DMS 273 treated with DMSO at 0.1 percent for 48 hours (cell line): ENCODE measurements at places on chromosomes 11 and 22.

DNA sequence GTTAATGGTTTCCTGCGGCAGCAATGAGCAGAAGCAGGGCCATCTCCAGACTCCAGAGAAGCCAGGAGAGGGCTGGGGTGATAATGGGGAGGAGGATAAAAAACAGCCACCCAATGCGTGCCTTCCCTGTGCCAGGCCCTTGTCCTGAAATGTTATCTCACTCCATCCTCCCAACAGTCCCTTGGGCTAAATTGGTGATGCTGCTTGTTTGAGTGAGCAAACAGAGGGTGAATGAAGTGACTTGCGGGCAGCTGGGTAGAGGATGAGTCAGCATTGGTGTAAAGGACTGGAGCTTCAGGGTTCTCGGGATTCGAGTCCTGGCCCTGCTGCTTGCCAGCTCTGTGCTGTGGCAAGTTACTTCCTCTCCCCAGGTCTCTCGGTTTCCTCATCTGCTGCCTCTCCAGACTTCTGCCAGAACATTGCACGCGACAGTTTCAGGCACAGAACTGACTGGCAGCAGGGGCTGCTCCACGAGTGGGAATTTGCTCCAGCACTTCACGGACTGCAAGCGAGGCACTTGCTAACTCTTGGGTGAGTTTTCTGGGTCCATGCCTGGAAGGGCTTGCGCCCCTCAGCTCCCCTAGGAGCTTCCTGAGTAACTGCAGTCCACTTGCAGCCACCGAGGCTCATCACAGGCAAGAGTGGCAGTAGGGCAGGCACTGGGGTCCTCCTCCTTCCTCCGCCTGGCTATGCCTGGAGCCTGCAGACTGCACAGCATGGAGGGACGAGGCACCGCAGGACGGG, at the start of gene P2RY6:
Gene P2RY6, plus strand, starts transcription at position 403 of the 744 bp plus-strand sequence. CDS start 24,181 bp downstream, outside the sequence.
- DNase-seq = peak; percentile 45

DNA sequence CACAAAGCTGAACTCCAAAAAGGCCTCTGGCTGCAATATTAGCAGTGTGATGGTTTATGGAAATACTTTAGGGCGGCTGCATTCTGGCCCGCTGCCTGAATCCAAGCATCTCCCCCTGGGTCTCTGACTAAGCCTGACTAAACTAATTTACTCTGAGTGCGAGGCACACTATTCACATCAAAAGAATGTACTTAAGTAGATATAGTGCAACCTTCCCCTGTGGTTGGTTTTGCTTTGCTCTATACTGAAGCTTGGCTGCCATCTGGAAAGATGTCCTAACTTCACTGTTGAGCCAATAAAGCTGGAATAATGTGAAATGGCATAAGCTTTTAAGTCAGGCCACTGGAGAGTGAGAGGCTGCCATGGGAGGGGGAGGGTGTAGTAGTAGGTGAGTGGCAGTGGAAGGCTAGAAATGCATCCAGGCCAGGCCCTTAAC, 321.6 kb downstream of the AASDHPPT start:
- DNase-seq = no peak

GRCh38 chr11:114083391-114084252, 24.1 kb downstream of the ZBTB16 start:
- DNase-seq = no peak

DNA sequence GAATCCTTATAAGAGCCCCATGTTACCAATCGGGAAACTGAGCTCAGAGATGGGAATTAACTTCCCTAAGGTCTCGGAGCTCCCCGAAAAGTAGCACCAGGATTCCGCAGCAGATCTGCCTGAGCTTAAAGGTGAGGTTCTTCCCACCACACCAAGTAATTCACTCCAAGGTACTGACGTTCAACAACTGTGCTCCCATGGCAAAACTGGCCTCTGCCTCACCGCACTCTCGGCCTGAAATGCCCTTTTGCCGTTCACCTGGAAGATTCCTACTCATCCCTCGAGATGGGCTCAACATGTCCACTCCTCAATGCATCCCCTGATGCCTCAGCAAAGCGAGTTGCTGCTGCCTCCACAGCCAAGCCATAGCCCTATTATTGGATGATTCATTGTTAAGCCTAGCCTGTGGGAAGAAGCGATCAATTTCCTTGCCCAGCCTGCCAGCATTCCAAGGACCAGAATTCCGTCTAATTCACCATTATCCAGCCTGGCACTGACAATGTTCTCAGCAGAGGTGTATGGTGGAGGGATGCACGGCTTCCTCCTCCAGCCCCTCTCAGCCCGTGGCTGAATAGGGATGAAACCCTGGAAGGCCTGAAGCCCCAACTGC, 4.2 kb downstream of the PLAAT3 start:
- no peak for DNase-seq

DNA sequence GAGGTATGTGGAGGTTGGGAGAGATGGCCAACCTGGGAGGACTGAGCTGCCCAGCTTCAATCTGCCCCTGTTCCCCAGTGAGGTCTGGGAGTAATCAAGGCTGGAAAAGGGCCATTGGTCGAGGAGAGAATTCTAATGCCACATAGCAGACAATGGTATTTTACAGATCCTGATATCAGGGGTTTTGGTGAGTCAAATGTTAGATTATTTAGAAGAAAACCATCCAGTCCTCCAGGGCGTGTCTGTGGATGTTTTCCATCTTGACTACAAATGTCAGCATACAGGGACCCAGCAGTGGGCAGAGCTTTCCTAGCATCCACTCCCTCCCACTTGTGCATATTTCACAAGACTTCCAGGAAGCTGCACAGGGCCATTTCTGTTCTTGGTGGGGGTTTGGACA, 107.9 kb downstream of the SCN3B start:
- no peak for DNase-seq

DNA sequence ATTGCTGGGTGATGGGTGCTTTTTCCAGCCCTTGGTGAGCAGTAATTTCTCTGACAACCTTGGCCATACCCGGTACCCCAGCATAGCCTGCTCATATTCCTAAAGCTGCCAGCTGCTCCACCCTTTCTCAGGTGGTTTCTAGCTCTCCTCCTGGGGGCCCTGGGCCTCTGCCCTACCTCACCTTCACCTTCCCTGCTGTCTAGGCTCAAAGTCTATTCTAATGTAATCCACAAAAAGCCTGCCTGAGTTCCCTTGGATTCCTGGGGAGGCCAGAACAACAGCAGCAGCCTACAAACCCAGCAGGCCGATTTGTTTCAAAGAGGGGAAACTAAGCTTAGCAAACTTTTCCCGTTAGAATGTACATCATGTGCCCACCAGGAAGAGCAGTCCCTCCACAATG, 117.6 kb downstream of the DSCAML1 start:
- no peak for DNase-seq

- DNase-seq = no peak
Observed at GRCh38 chr11:47160753-47161133, 15.9 kb downstream of the ARFGAP2 start.

- DNase-seq = no peak
Observed at GRCh38 chr11:96798445-96798844, 408.6 kb downstream of the JRKL start.

- no peak for DNase-seq
Observed at GRCh38 chr11:65185869-65186341, 4.2 kb downstream of the CAPN1 start.

DNA sequence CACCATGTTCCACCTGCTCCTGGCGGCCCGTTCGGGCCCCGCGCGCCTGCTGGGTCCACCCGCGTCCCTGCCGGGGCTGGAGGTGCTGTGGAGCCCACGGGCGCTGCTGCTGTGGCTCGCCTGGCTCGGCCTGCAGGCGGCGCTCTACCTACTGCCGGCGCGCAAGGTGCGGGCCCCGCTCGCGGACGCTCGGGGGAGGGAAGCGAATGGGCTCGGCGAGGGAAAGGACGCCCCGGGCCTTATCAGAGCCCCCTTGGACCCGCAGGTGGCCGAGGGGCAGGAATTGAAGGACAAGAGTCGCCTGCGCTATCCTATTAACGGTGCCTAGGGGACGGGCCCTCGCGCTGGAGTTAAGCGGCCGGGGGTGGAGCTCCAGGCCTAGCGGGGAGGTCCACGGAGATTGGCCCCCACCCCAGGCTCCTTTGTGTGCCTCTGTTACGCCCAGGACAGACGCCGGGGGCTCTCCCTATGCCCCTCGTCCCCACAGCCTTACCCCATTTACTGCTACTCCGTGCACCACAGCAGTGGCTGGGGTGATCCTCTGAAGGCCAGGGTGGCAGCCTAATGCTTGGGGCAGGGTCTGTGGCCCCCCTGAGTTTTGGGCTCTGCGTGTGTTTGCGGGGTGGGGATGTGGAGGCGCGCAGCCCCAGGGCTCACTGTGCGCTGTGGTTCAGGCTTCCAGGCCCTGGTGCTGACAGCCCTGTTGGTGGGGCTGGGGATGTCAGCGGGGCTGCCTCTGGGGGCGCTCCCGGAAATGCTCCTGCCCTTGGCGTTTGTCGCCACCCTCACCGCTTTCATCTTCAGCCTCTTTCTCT, 1.1 kb downstream of the TM7SF2 start:
- DNase-seq = no peak

- DNase-seq = no peak
Observed at GRCh38 chr11:17985517-17985916, 27.3 kb downstream of the SERGEF start.

GRCh38 chr22:38649841-38650522, 6.2 kb downstream of the FAM227A start:
- DNase-seq = no peak

- no peak for DNase-seq
Observed at GRCh38 chr11:129930743-129931142, 35.4 kb upstream of the NFRKB start.

DNA sequence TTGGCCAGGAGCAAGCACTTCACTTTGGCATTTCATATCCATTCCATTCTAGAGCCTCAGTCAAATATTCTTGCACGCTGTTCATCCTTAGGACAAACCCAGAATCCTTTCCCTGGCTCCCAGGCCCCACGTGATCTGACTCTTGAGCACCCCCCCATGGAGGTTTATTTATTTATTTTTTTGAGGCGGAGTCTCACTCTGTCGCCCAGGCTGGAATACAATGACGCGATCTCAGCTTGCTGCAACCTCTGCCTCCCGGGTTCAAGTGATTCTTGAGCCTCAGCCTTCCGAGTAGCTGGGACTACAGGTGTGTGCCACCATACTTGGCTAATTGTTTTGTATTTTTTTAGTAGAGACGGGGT, 12.7 kb upstream of the TSGA10IP start:
- DNase-seq = no peak

DNA sequence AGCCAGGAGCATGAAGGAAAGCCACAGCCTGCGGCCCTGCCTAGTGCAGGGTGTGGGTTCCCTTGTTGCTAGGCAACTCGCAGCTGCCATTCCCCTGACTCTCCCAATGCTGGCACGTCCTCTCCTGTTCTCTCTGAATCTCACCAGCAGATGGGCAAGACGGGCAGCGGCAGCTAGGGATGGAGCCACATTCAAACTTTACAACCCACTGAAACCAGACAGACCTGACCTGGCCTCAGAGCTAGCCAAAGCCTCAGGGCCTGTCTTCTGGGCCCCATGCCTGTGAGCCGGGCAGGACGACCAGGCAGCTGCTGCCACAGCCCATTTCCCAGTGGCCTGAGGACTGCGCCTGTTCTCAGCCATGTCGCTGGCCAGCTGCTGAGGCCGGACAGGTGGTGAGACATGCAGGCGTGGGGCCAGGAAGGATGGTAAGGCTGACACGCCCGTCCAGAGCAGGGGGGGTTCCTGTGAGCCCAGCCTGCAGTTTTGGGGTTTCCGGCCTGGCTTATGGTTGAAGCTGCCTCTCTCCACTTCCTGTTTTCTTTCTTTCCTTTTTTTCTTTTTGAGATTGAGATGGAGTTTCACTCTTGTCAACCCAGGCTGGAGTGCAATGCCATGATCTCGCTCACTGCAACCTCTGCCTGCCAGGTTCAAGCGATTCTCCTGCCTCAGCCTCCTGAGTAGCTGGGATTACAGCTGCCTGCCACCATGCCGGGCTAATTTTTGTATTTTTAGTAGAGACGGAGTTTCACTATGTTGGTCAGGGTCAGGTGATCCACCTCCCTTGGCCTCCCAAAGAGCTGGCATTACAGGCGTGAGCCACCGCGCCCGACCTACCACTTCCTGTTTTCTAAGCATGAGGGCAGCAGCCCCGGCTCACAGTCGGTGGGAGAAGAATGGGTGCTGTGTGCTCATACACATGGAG, 4.1 kb downstream of the SUN2 start:
- DNase-seq = peak; percentile 40

GRCh38 chr11:126924376-126925040, 76.1 kb downstream of the KIRREL3 start:
- no peak for DNase-seq

DNA sequence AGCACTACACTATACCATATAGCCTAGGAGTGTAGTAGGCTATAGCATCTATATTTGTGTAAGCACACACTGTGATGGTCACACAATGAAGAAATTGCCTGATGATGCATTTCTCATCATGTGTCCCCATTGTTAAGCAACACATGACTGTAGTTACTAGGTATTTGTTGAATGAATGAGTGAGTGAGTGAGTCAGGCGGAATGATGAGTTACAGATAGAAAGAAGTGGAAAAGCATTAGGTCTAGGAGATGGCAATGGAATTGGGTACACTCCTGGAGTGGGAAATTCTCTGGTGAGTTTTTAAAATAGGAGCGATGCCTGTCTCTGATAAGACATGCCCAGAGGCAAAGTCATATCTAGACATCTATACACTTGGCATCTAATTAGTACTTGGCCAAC, 160.5 kb upstream of the TBCEL start:
- DNase-seq = no peak

DNA sequence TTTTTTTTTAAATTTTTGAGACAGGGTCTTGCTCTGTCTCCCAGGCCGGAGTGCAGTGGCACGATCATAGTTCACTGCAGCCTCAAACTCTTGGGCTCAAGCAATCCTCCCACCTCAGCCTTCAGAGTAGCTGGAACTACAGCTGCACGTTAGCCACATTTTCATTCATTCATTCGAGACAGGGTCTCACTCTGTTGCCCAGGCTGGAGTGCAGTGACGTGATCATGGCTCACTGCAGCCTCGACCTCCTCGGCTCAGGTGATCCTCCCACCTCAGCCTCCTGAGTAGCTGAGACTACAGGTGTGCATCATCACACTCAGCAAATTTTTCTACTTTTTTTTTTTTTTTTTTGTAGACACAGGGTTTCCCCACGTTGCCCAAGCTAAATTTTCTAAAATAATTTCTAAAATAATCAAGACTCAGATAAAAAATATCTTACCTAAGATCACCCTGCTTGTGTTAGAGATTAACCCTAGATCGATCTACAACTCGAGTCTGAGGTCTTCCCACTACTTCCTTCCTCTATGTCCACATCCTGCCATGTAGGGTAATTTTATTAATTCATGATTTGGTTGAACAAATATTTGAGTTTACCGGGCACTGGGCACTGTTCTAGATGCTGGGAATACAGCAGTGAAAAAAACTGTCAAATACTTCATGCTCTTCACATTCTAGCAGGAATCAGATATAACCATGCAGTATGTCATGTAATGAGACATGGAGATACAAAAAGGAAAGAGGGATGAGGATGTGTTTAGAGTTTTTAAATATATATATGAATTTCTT, 15.1 kb downstream of the EIF4G2 start:
- no peak for DNase-seq
